ENCODE measurements at places on chromosomes 1 and 21. TPM values are rescaled to one million over a fixed set of nuclear protein-coding genes. Genes with fewer than 3 reads are reported as not detected.

BNIPL gene
- 0.25 TPM for total RNA-seq

KAZN gene
- 2.2 TPM for total RNA-seq

RGSL1 gene
- total RNA-seq, result not detected

C1orf21 gene
- 206 TPM for total RNA-seq

TAL1 gene
- 0.71 TPM for total RNA-seq

SMPDL3B gene
- total RNA-seq, result not detected

RNU1-3 gene
- not detected for total RNA-seq

DCST2 gene
- not detected for total RNA-seq

KCNK1 gene
- 0.20 TPM for total RNA-seq

NPHS2 gene
- total RNA-seq, result not detected

CYP4B1 gene
- total RNA-seq, result 72.9 TPM

LRP8 gene
- 4.2 TPM for total RNA-seq

SPRR2B gene
- total RNA-seq, result not detected

S100A5 gene
- not detected for total RNA-seq

PHLDA3 gene
- total RNA-seq, result 71.8 TPM

DYRK1A gene
- total RNA-seq, result 88.9 TPM

KIF14 gene
- total RNA-seq, result 0.19 TPM

IFI44L gene
- 5.3 TPM for total RNA-seq

RLF gene
- total RNA-seq, result 15.6 TPM

LCE2A gene
- total RNA-seq, result not detected

KIRREL1 gene
- total RNA-seq, result 2.8 TPM

SLC9C2 gene
- not detected for total RNA-seq

RHOU gene
- total RNA-seq, result 49.8 TPM

LYST gene
- 10.1 TPM for total RNA-seq
